ENCODE measurements at places on chromosomes 6 and 20. TPM values are rescaled to one million over a fixed set of nuclear protein-coding genes. Genes with fewer than 3 reads are reported as not detected.

Gene AK9
- 6.7 TPM for total RNA-seq

Gene TCF21
- total RNA-seq, result not detected

Gene SLC32A1
- total RNA-seq, result not detected

Gene FLRT3
- total RNA-seq, result 34.2 TPM

Gene FAXC
- 1.0 TPM for total RNA-seq

All from nasal cavity respiratory epithelium epithelial cell of viscerocranial mucosa (primary cell).